Glutamatergic neuron (in vitro differentiated cells): ENCODE measurements at places on chromosomes 16 and 17.
A peak's percentile ranks its signal among the peaks of the same experiment; 100 is the strongest.

DNA sequence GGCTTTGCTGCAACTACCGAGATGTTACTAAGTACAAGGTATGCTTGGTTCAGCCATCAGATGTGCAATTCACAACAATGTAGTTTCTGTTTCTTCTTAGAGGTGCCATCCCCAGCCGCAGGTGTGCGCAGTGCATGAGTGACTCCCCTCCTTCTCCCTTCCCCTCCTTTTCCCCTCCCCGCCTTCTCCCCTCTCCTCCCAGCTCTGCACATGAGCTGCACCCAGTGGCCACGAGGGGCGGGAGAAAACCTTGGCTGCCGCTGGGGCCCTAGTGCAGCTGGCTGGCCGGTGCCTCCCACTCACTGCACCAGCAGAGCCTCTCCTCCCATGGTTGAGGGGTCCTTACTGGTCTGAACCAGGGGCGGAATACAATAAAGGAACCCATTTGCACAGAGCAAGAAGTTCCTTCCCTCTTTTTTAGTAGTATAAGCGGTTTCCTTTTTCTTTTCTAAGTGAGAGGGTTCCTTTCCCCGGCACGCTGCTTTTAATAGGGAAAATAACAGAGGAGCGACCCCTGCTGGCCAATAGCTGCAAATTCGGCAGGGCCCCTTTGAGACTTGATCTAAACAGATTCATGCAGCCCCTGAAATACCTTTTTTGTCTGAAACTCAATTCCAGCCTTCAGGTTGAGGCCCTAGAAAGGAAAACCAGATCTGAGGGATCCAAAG lies 7.8 kb upstream of the CCL15 start:
- DNase-seq = no peak
- peaks cover 6% of the 10 kb centered on the region for H3K36me3 ChIP-seq
- H3K4me1 ChIP-seq = no peaks in the 10 kb centered on the region
- H3K4me3 ChIP-seq = no peak overlapping the region
- H3K27me3 ChIP-seq = no peaks in the 10 kb centered on the region

- H3K27ac ChIP-seq = no peak overlapping the region
- H3K4me3 ChIP-seq = no peak overlapping the region
- no peak for DNase-seq
- peaks cover 5% of the 10 kb centered on the region for H3K27me3 ChIP-seq
- H3K4me1 ChIP-seq = no peaks in the 10 kb centered on the region
Measured at GRCh38 chr17:61442136-61442775, 10.0 kb upstream of the TBX4 start.

GRCh38 chr17:80030730-80031410 lies 4.8 kb downstream of the TBC1D16 start:
- peaks cover 67% of the 10 kb centered on the region for H3K4me1 ChIP-seq
- DNase-seq = no peak
- peaks cover 26% of the 10 kb centered on the region for H3K27me3 ChIP-seq
- H3K27ac ChIP-seq = peak overlapping the region; percentile 92

GRCh38 chr17:65029605-65030336 lies 26.8 kb downstream of the GNA13 start:
- H3K27me3 ChIP-seq = peaks cover 2% of the 10 kb centered on the region
- H3K4me1 ChIP-seq = no peaks in the 10 kb centered on the region
- no peaks in the 10 kb centered on the region for H3K36me3 ChIP-seq
- H3K4me3 ChIP-seq = no peak overlapping the region
- no peak overlapping the region for H3K27ac ChIP-seq

DNA sequence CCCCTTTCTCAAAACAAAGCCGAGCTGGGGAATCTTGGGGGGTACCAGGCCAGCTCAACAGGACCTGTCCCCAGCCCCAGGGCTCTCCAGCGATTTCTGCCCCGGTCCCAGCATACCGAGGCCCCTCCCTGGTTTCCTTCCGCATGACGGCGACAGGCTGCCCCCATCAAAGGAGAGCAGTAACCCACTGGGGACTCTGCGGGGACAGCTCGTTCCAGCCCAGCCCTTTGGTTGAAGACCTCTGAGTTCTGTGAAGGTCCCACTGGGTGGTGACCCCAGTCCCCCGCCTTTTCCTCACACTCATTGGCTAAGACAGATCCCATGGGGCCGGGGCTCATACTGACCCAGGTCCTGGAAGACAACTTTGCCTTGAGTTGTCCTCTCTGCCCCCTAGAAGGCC lies 4.1 kb downstream of the SMTNL2 start:
- peaks cover 5% of the 10 kb centered on the region for H3K36me3 ChIP-seq
- H3K4me3 ChIP-seq = no peak overlapping the region
- no peak for DNase-seq

DNA sequence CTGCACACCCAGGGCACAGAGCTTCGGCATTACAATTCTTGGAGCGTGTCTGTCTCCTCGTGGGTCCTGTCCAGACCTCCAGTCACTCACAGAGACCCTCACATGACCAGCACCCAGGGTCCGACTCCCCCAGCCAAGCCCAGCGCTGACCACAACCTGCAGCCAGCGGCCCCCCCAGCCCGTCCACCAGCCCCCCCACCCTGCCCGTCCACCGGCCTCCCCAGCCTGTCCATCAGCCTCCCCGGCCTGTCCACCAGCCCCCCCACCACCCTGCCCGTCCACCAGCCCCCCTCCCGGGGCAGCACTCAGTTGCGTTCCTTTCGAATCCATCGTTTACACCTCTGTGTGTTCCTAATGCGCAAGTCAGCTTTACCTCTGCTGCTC lies 5.8 kb downstream of the SECTM1 start:
- H3K36me3 ChIP-seq = no peaks in the 10 kb centered on the region
- H3K27me3 ChIP-seq = peaks cover 1% of the 10 kb centered on the region
- peaks cover 3% of the 10 kb centered on the region for H3K4me1 ChIP-seq
- DNase-seq = peak; percentile 11
- no peak overlapping the region for H3K27ac ChIP-seq

DNA sequence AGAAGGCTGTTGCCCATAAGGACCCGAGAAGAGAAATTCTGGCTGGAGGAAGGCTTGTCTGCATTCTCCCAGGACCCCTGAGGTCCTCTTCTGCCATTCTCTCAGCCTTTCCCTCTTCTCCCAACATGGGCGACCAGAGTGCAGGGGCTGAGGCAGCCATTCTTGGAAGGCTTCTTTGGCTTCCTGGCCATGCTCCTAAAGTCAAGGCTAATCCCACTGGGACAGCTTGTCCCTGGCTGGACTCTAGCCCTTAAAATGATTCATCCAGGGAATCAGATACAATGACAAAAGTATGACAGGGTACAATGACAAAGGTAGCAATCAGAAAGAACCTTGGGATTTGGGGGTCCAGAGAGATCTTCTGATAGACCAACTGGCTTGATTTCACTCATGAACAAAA lies 26.8 kb downstream of the SRL start:
- no peak overlapping the region for H3K4me3 ChIP-seq
- H3K4me1 ChIP-seq = peaks cover 15% of the 10 kb centered on the region
- H3K36me3 ChIP-seq = no peaks in the 10 kb centered on the region

DNA sequence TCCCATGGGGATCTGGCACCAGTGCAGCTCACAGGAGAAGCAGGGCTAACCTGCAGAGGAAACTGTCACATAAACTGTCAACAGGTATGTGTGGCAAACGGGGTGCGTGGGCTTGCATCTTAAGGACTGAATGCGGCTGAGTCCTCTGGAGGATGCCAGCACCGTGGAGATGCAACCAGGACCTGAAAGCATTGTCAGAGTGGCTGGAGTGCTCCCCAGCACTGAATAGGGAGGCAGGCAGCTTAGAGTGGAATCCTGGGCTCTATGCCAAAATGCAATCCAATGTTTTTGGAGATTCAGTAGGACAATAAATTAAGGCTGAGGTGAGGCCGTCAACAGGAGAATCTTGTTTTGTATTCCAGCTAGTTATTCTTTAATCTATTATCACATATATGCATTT lies 21.3 kb upstream of the SALL1 start:
- H3K4me1 ChIP-seq = no peaks in the 10 kb centered on the region
- H3K36me3 ChIP-seq = peaks cover 11% of the 10 kb centered on the region
- DNase-seq = no peak
- no peak overlapping the region for H3K27ac ChIP-seq
- H3K27me3 ChIP-seq = peaks cover 3% of the 10 kb centered on the region

DNA sequence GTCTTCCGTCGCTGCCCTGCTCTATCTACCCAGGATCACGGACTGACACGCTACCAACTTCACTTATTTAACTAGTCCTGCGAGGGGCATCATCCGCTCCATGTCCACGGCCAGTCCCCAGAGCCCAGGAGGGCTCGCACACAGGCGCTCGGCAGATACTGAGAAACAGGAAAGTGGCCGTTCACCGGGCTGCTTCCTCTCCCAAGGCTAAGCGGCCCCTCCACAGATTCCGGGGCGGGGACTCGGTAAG lies 388 bp downstream of the OXLD1 start:
- H3K27ac ChIP-seq = peak overlapping the region; percentile 93
- H3K36me3 ChIP-seq = no peaks in the 10 kb centered on the region
- H3K4me1 ChIP-seq = peaks cover 18% of the 10 kb centered on the region
- DNase-seq = no peak

GRCh38 chr16:58280846-58281301 lies 14.0 kb downstream of the PRSS54 start:
- H3K4me1 ChIP-seq = peaks cover 2% of the 10 kb centered on the region
- no peaks in the 10 kb centered on the region for H3K36me3 ChIP-seq

DNA sequence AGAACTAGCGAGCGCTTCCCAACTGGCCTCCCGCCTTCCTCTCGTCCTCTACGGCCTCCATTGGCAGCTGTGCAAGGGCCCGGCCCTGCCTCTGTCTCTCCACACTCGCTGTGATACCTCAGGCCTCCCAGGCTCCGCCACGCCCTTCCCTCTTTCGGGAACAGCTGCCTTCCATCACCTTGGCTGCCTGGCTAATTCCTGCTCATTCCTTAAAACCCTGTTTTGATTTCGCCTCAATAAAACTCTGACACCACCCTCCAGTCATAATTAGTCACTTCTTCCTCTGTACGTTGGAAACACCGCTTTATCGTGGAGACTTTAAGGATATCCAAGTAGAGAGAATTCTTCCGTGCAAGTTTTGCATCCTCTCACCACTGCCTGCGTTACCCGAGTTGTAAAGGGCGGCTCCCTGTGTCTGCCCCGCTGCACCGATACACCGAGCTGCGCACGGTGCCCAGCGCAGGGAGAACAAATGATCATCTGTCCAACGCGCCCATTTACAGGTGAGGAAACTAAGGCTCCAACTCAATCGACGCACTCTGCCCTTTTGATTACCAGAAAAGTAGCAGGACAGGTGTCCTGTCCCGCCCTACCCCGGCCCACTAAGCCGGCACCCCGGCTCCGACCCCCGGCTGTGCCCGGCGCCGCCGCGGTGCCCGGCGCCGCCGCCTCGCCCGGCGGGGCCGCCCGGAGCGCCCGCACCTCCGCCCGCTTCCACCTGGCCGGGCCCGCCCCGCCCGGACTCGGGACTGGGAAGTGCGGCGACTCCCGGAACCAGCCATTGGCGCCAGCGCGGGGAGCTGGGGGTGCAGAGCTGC lies 139.7 kb downstream of the SEC14L1 start:
- H3K27ac ChIP-seq = no peak overlapping the region
- peaks cover 27% of the 10 kb centered on the region for H3K27me3 ChIP-seq

DNA sequence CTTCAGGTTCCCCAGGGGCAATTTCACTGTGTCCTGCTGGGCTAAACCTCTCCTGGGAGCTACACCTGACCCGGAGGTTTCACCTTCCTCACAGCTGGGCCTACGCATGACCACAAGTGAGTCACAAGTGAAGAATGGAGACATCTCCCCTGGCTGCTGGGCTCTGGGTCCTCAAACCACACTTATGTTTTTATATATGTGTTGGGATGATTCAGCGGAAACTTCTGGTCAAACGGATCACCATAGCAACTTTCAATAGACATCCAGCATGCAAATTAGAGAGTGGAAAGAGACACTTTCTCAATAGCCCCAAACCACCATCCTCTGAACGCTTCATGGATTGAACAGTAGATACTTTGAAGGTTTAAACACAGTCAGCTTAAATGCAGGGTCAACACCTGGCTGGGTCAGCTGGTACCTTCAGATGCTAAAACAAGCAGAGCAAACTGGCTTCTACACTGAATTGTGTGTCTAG lies 28.0 kb upstream of the MAF start:
- H3K36me3 ChIP-seq = peaks cover 5% of the 10 kb centered on the region
- no peak for DNase-seq
- no peak overlapping the region for H3K4me3 ChIP-seq
- no peaks in the 10 kb centered on the region for H3K4me1 ChIP-seq
- no peaks in the 10 kb centered on the region for H3K27me3 ChIP-seq

GRCh38 chr16:70687102-70687511 lies 1.3 kb upstream of the MTSS2 start:
- peaks cover 8% of the 10 kb centered on the region for H3K27me3 ChIP-seq
- DNase-seq = peak; percentile 41
- H3K4me1 ChIP-seq = peaks cover 19% of the 10 kb centered on the region
- peak overlapping the region; percentile 75 for H3K27ac ChIP-seq
- H3K4me3 ChIP-seq = peak overlapping the region; percentile 81
- H3K36me3 ChIP-seq = no peaks in the 10 kb centered on the region

GRCh38 chr16:76175718-76176117 lies 101.5 kb upstream of the CNTNAP4 start:
- no peak for DNase-seq
- no peak overlapping the region for H3K27ac ChIP-seq
- no peaks in the 10 kb centered on the region for H3K4me1 ChIP-seq
- H3K4me3 ChIP-seq = no peak overlapping the region

GRCh38 chr17:64025732-64026294 lies 5.4 kb upstream of the ICAM2 start:
- peaks cover 2% of the 10 kb centered on the region for H3K4me1 ChIP-seq
- H3K4me3 ChIP-seq = peak overlapping the region; percentile 28
- H3K36me3 ChIP-seq = no peaks in the 10 kb centered on the region
- no peak overlapping the region for H3K27ac ChIP-seq
- peaks cover 6% of the 10 kb centered on the region for H3K27me3 ChIP-seq

DNA sequence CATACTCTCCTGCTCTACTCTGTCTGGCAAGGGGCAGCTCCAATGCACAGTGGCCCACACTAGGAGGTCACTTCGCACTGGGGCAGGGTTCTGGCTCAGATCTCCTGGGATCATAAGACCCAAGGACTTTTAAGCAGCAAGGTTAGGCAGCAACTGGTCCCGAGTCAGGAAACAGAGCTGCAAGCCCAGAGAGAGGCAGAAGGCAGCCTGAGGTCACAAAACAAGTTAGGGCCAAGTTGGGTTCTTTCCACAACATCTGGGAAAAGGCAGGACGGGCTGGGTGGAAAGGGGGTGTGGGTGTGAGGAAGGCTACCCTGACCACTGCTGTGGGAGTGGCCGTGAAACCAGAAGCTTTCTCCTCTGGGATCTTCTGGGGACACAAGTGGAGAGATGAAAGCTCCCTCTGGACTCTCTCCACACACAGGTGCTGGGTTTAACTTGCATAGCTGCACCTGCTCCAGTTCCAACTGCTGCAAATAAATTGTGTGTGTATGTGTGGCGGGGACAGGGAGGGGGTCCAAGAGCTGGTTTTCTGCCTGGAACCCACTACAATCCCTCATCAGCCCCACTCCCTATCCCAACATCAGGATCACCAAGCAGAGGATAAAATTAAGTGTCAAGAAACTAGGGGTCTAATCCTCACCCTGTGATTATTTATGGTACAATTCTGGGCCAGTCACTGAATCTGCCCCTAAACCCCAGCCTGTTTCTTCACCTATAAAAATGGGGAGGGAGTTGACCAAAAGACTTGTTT lies 8.0 kb upstream of the TSPOAP1 start:
- no peak for DNase-seq
- H3K4me1 ChIP-seq = peaks cover 20% of the 10 kb centered on the region
- no peaks in the 10 kb centered on the region for H3K36me3 ChIP-seq
- H3K4me3 ChIP-seq = no peak overlapping the region
